ENCODE measurements at places on chromosomes 7 and 10.

- peak; percentile 76 for DNase-seq
Measured at GRCh38 chr10:86971232-86971991, 3.1 kb downstream of the ADIRF start.

DNA sequence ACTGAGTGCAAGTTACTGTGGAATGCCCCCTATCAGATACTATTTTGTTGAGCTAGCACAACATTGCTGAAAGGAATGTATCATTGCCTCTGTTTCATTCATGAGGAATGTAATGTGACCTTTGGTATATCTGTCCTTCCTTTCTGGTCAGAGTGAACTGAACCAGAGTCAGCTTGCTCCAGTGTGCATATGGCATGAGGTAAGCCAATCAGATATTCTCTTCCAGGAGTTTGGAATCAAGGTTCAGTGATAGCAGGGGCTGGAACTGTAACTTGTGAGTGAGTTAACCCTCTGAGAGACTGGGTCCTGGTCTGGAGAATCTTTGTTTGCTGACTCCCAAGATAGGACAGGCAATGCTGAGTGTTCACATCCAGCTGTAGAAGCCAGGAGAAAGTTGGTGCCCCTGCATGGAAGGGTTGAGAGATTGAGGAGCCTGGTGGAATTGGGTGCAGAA, 45.3 kb upstream of the OSBPL3 start:
- DNase-seq, result peak; percentile 35

GRCh38 chr7:8125680-8126444, 136.1 kb downstream of the ICA1 start:
- no peak for DNase-seq

DNA sequence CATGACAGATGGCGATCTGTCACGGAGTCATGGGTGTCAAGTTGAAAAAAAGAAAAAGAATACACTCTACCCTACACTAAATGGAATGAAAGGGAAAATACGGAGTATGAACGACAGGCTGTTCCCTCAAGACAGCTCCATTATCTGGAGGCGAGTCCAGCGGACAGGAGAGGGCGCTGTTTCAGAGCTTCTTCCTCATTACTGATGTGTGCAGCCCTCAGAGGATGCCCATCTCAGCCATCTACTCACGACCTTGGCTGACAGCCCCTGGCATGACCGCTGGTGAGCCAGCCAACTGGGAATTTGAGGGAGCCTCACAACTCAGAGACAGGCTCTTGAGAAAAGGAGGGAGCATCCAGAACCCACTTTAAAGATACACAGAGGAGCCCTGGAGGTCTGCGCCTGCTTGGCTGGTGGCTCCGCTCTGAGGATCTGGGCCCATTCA, 49.6 kb upstream of the SMNDC1 start:
- peak; percentile 81 for DNase-seq

- DNase-seq, result peak; percentile 37
Measured at GRCh38 chr10:92972066-92972870, 88.3 kb upstream of the CYP26C1 start.

- no peak for DNase-seq
Measured at GRCh38 chr7:111770116-111770515, 207.8 kb upstream of the IMMP2L start.

- no peak for DNase-seq
Measured at GRCh38 chr7:106129291-106129690, 17.2 kb upstream of the SYPL1 start.

DNA sequence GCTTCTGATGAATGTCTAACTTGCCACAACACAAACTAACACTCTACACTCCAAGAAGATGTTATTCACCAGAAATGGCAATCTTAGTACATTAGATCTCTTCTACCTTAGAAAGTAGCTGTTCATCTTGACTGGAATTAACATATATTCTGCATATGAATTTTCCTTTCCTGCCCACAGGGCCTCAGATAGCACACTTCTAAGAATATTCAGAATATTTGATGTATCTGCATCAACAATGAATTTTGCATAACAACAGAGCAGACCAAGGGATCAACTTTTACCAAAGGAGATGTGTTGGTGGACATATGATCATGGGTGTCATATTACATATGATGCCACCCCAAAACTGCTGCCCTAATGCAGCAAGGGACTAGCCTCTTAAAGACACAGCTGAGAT, 960.8 kb upstream of the GHITM start:
- no peak for DNase-seq

DNA sequence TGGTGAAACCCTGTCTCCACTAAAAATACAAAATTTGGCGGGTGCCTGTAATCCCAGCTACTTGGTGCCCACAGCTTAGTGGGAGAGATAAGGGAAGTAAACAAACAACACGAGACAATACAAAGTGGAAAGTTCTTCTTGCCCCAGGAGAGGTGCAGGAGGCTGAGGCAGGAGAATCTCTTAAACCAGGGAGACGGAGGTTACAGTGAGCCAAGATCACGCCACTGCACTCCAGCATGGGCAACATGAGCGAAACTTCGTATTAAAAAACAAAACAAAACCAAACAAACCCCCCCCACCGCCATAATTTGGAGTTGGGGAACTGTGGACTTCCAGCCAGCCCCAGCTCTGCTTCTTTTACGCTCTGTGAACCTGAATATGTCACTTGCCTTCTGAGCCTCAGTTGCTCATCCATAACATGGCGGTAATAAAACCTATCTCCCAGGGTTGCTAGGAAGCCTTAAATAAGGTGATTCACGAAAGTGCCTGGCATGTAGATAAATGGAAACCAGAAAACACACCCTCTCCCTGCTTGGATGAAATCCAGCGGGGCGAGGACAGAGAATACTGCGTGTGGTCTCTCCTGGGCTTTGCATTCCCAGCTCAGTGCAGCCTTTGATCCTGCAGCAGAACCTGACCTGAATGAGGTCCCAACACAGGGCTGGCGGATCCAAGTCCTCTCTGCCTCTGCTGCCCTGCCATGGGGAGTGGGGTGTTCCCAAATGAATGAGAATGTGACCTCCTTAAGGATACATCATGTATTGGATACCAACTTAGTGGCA, 10.2 kb downstream of the MLXIPL start:
- DNase-seq, result no peak

DNA sequence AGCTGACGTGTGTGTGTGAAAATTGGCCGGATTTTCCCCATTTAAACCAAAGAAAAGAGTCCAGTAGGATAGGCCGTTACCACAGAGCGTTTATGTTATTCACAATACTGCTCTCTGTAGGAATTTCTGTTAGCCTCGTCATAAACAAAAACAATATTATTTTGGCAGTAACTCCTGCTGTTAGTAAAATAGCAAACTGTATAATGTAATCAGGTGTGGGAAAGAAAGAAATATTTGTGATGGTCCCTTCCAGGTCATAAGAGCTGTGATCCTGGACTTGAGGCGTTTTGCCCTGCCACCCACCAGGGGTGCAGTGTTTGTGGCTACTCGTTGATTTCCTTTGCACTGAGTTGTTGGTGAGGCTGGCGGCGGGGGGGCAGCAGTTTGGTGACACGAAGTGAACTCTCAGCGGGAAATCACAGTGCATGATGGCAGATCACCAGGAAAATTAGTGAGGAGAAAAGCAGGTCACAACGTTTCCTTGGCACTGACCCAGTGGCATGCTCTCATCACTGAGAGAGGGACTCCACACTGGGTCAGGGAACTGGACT, 2.8 kb downstream of the EEPD1 start:
- DNase-seq, result no peak

DNA sequence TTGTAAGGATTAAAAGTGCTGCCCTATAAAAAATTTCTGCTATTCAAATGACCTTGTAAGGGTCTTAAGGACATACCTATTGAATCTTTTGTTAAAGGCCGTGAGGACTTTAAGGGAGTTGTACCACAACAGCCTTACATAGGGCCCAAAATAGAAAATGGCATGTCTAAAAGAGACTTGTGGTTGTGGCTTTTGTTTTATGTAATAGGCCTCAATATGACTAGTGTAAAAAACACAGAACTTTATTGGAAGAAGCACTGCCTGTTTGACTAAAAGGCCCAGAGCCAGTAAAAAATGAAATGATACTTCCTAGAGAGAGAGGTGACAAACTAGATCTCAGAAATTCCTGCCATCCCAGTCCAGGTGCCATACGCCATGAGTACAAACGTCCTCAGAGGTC, 286.6 kb downstream of the SEMA3D start:
- no peak for DNase-seq

DNA sequence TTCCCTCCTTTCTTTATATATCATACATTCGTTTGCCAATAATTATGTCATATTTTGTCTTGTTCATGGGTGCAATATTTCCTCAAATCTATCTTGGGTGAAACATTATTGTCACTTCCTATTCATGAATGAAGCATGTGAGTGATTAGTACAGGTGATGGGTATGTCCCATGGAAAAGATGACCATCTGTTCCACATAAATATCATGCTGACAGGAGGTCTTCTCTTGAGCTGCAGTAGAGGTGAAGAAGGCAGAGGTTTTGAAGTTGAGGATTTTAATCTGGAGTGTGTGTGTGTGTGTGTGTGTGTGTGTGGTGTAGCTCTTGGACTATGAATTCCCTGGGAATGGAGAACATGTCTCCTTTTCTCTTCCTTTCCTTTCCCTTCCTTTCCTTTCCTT, 350.5 kb upstream of the CHRM2 start:
- DNase-seq, result no peak

DNA sequence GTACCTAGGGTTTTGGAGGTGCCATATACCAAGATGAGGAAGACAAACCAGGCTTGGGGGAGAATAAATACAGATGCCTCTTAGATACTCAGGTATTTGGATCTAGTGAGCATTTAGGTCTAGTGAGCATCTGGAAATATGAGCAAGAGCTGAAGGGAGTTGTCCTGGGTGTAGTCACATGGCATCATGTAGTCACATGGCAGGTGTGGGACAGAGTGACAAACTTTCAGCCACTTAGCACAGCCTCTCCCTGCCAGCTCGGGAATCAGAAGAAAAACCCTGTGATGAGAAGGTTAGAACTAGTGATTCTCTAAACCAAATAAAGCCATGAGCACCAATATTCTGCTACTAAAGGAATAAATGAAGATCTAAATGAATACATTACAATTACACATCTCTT, 24.3 kb downstream of the RGR start:
- DNase-seq, result no peak

Data from amniotic stem cell (primary cell).